CD4-positive, alpha-beta T cell treated with Interleukin-17A for 1 hour (primary cell): ENCODE measurements at places on chromosomes 4 and X.

- no peak for DNase-seq
Observed at GRCh38 chr4:40335525-40335894, 377 bp downstream of the CHRNA9 start.

DNA sequence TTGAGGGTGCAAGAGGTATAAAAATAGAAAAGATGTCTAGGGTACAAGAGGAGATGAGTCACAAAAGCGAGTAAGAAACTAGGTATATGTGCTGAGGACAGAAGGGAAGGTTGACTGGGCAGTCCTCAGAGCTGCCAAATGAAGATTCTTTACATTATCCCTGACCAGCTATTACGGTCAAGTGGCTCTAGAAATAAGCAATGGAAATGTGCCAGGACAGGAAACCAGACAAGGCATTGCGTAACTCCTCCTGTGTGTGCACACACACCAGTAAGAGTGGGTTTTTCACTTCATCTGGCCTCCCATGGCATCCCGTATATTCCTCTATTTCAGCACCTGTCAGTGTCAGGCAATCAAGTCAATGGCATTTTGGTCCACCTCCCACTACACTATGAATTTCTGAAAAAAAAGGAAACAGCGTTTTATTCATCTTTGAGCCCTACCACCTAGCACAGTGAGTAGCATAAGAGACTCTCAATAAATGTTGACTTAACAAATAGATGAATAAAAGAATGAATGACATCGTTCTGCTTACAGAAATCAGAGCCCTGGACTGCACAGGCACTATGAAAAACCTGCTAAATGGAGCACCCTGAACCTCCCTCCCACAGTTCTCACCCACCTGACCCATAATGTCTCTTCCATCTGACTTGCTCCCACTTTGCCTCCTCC lies 62.6 kb upstream of the KLF3 start:
- no peak for DNase-seq

- DNase-seq, result no peak
Observed at GRCh38 chr4:65880594-65880993, 210.3 kb upstream of the EPHA5 start.

DNA sequence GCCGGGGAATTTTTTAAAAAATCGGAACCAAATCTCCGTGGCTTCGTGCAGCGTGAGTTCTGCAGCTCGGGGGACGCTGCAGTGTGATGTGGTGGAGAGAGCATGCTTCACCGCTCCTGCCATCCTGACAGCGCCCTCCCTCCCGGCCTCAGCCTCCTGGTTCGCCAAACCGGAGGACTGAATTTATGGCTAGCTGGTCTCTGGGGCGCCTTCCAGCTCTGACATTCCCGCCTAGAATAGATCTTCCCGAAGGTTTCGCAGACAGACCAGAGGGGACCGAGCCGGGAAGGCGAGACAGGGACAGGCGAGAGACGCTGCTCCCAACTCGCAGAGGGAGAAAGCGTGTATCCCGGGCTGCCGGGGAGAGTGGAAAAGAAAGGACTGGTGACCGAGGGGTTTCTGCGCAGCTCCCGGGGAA lies 25.9 kb downstream of the HOPX start:
- no peak for DNase-seq

DNA sequence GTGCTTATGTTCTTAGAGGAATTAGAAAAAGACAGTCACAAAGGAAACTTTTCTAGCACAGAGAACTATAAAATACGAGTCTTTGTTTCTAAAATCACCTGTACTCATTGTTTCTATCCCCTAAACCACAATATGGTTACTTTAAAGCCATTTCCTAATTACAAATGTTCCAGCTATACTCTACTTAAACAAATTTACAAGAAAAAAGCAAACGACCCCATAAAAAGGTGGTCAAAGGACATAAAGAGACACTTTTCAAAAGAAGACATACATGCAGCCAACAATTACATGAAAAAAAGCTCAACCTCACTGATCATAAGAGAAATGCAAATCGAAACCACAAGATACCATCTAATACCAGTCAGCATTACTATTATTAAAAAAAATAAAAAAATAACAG lies 447.3 kb downstream of the RAB28 start:
- no peak for DNase-seq

- DNase-seq, result no peak
Observed at GRCh38 chrX:96984538-96984937, 100.8 kb downstream of the RPA4 start.

- DNase-seq, result no peak
Observed at GRCh38 chr4:99151452-99151851, 7.4 kb upstream of the ADH4 start.

DNA sequence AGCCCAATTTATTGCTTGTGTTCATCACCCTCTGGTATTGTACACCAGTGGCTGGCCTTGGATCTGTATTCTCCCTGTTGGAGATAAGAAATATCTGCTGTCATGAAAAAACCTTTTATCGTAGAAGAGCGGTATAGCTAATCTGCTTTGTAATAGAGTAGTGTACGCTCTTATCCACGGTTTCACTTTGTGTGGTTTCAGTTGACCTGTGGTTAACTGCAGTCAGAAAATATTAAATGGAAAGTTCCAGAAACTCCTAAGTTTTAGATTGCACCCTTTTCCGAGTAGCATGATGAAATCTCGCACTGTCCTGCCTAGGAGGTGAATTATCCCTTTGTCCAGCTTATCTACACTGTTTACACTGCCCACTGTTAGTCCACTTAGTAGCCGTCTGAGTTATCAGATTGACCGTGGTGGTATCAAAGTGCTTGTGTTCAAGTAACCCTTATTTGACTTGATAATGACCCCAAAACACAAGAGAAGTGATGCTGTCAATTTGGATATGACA lies 42.4 kb downstream of the KDM6A start:
- DNase-seq, result no peak

- DNase-seq, result no peak
Observed at GRCh38 chrX:68440940-68441339, 7.6 kb upstream of the OPHN1 start.

DNA sequence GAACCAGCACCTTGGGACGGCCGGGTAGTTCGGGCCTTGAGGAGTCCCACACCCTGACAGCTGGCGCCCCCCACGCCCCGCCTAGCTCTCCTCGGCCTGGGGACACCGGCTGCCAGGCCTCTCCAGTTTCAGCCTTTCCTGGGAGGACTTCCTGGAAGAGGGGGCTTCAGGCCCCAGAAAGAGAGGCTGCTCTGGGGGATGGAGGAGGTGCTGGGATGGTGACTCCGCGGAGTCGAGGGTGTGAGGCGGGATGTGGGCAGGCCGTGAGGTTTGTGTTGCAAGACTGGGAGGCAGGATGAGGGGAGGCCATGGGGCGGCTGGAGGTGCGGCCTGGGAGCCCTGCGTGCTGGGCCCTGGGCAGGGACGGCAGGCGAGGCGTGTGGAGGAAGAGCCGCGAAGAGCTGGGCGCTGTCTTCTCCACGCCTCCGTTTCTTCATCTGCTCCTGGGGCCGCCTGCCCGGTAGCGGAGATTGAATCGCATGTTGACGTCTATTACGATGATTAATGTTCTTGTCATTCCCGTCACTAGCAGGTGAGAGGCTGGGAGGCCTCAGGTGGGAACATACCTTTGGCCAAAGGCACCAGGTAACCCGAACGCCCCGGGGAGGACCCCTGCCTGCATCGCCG lies 918 bp upstream of the FGFRL1 start:
- DNase-seq, result peak; percentile 78

DNA sequence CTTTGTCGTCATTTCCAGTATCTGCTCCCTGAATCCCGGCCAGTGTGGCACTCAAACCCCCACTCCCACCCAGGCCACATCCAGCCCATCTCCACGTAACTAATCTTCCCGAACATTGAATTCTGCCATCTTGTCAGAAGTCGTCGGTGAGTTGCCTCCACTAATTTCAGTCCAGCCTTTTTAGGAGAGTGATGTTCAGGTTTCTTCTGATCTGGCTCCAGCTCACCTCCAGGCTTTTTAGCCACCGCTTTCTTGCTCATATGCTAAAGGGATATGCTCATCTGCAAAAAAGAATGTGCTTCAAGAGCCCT lies 1.3 kb downstream of the TMEM165 start:
- DNase-seq, result no peak

DNA sequence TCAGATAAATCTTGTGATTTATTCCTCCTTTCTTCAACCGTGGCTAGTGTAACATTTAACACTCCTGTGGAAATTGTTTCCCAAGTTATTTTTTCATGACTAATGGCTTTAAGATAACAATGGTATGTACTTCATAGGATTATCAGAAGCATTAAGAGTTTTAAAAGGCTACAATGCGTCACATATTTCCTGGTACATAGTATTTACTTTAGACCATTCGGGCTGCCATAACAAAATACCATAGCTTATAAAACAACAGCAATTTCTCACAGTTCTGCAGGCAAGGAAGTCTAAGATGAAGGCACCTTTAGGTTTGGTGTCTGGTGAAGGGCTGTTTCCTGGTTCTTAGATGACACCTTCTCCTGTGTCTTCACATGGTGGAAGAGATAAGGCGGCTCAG lies 158.6 kb downstream of the PAPSS1 start:
- DNase-seq, result no peak

DNA sequence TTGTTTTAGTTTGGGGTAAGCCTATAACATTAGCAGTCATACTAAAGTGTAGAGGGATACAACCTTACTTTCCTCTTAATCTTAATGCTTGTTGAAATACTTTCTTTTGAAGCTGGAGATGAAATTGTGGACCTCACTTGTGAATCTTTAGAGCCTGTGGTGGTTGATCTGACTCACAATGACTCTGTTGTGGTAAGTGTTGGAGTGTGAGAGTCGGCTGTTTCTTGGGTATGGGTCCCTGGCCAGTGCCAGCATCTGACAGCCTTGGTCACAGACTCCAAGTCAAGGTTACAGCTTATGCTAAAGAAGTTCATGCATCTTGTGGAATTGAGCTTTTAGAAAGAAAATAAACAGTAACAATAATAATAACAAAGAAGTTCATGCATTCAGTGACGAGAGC lies 31.6 kb downstream of the RNF4 start:
- no peak for DNase-seq

- no peak for DNase-seq
Observed at GRCh38 chr4:26839534-26839951, 21.1 kb upstream of the STIM2 start.
